ENCODE measurements at places on chromosomes 1 and 21.

DNA sequence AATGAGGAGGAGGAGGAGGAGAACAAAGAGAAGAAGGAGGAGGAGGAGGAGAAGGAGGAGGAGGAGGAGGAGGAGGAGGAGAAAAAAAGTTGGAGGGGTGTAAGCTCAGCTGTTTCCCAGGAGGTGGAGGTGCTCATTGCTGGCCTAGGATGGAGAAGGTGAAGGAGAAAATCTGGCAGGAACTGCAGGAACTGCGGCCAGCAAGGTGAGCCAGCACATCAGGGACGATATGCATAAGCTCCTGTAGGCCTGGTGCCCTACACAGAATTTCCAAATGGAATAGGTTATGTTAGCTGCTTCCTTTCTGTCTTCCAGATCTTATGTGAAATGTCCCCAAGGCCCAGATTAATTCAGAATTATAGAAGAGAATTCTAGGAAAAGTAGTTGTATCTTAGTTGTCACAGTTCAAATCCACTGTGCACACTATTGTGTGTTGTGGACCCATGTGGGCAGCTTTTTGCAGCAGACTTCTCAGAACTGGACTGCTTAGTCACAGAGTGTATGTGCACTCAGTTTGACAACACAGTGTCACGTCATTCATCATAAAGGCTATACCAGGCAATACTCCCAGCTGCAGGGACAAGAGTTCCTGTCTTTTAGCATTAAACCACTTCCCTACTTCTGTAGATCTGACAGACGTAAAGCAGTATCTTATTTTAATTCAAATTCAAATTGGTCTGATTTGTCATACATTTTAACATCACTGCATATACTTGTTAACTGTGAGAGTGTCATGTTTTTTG, 303.7 kb downstream of the HLX start:
- no peak for DNase-seq

GRCh38 chr1:106178791-106179190, 877.7 kb upstream of the PRMT6 start:
- no peak for DNase-seq

GRCh38 chr21:44979687-44980561, 40.1 kb downstream of the SLX9 start:
- no peak for DNase-seq

DNA sequence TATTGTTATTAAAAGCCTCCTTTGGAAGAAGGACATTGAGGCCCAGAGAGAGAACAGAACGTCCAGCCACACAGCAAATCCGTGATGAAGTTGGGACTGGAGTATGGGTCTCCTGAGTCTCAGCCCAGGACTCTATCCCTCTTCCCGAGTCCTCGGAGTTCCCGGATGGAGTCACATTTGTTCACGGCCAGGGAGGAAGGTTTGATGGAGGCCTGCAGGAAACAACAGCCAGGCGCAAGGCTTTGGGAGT, 357 bp upstream of the TXLNA start:
- no peak for DNase-seq

GRCh38 chr1:201791779-201792173, 37.2 kb upstream of the IPO9 start:
- DNase-seq = peak; percentile 36

- no peak for DNase-seq
These were observed 8.1 kb upstream of the PMVK start for GRCh38 chr1:154944401-154945159.

DNA sequence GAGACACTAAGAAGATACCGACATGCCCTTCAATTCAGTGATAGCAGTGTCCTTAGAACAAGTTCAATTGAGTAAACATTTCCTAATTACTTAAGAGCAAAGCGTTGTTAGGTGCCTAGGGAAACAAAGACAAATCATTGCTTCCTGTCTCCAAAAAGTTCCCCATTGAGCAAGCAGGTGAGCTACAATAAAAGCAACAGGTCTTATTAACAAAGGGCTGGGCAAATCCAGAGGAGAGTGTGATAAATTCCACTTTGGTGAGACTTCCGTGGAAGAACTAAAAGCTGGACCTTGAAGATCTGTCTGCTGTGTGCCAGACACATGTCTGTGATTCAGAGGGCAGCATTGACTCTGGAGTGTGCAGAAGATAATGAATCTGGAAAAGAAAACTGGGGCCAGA, 1.9 kb upstream of the TUT4 start:
- no peak for DNase-seq

- no peak for DNase-seq
These were observed 15.3 kb upstream of the PGBD5 start for GRCh38 chr1:230441183-230442029.

All from HTR-8/SVneo (cell line).